ENCODE measurements at places on chromosomes 5 and 9. TPM values are rescaled to one million over a fixed set of nuclear protein-coding genes. Genes with fewer than 3 reads are reported as not detected.

The ZDHHC11B gene
- total RNA-seq, result under 0.01 TPM

The MYORG gene
- total RNA-seq, result 0.83 TPM

The CDC20B gene
- total RNA-seq, result not detected

The CTXN3 gene
- not detected for total RNA-seq

The ADAM19 gene
- 13.0 TPM for total RNA-seq

The SPAAR gene
- total RNA-seq, result 0.17 TPM

The CDKN2B gene
- total RNA-seq, result 44.9 TPM

The TOR2A gene
- 3.6 TPM for total RNA-seq

The ITK gene
- not detected for total RNA-seq

The PCDHGB6 gene
- 4.3 TPM for total RNA-seq

The ZDHHC11 gene
- 2.5 TPM for total RNA-seq

The CCDC152 gene
- total RNA-seq, result 1.5 TPM

The MAMDC2 gene
- 5.4 TPM for total RNA-seq

The F12 gene
- under 0.01 TPM for total RNA-seq

The PCDHGC3 gene
- 59.0 TPM for total RNA-seq

The HTR1A gene
- not detected for total RNA-seq

The CARD9 gene
- total RNA-seq, result 1.0 TPM

The CCL19 gene
- not detected for total RNA-seq

The PCDHB5 gene
- total RNA-seq, result 2.8 TPM

The TLX3 gene
- total RNA-seq, result not detected

The C9orf50 gene
- 0.17 TPM for total RNA-seq

The ZNF483 gene
- 1.5 TPM for total RNA-seq

The POC5 gene
- total RNA-seq, result 13.9 TPM

The LCN2 gene
- total RNA-seq, result not detected

The FOXD4 gene
- 0.26 TPM for total RNA-seq

The TNC gene
- total RNA-seq, result 457 TPM

The PRDM9 gene
- total RNA-seq, result not detected

The PKD2L2 gene
- total RNA-seq, result 0.26 TPM

The ANKRD55 gene
- under 0.01 TPM for total RNA-seq
